Breast epithelium (tissue), 4 donors: ENCODE measurements at places on chromosomes 1 and 21. TPM values are rescaled to one million over a fixed set of nuclear protein-coding genes. Genes with fewer than 3 reads are reported as not detected.
A peak's percentile ranks its signal among the peaks of the same experiment; 100 is the strongest.

- H3K36me3 ChIP-seq: no peaks in the 10 kb centered on the region
- H3K4me1 ChIP-seq: no peaks in the 10 kb centered on the region
- H3K27me3 ChIP-seq: no peaks in the 10 kb centered on the region
- H3K4me3 ChIP-seq: no peak overlapping the region
- DNase-seq: no peak
Observed at GRCh38 chr21:21806711-21807597, 808.7 kb downstream of the NCAM2 start.

GRCh38 chr1:151809290-151809984 is 4.2 kb upstream of the LINGO4 start:
- H3K27me3 ChIP-seq: no peaks in the 10 kb centered on the region
- H3K4me3 ChIP-seq: no peak overlapping the region
- DNase-seq: no peak
- H3K27ac ChIP-seq: peak overlapping the region; percentile 40
- H3K36me3 ChIP-seq: no peaks in the 10 kb centered on the region
- H3K4me1 ChIP-seq: no peaks in the 10 kb centered on the region

The FMO1 gene
- 9.4 TPM for total RNA-seq

The DIRAS3 gene
- 14.4 TPM for total RNA-seq

DNA sequence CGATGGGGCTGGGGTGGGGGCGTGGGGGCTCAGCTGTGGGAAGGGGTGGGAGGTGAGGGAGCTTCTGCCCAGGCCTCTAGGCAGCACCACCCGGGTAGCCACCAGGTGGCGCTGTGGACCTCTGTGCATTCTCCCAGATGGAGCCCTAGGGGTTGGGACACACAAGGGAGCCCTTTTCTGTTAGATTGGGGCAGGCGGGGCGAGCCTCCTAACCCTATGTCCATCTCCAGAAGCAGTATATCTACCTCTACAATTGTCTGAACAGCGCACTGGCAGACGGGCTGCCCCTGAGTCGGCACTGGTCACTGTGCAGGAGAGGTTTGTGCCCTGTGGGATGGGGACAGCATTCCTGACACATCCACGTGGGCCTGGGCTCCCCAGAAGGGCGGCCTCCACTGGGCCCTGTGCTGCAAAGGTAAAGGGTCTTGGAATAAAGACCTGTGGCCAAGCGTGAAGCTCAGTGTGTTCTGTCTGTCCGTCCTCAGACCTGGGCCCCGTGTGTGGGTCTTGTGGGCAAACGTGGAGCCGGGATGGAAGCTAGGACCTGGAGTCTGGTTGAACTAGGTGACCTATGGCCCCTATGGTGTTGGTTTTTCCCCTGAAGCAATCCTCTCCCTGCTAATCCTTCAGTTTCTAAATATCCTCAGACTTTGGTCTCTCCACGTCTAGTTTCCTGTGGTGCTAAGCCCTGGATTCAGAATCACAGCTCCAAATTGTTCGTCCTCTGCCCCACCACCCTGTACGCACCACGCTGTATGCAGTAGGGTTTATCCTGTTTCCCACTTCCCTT is 4.4 kb upstream of the LGR6 start:
- no peaks in the 10 kb centered on the region for H3K4me1 ChIP-seq
- no peak overlapping the region for H3K4me3 ChIP-seq
- H3K27ac ChIP-seq: no peak overlapping the region
- H3K36me3 ChIP-seq: no peaks in the 10 kb centered on the region
- H3K27me3 ChIP-seq: no peaks in the 10 kb centered on the region

The KIF21B gene
- total RNA-seq: 1.3 TPM

DNA sequence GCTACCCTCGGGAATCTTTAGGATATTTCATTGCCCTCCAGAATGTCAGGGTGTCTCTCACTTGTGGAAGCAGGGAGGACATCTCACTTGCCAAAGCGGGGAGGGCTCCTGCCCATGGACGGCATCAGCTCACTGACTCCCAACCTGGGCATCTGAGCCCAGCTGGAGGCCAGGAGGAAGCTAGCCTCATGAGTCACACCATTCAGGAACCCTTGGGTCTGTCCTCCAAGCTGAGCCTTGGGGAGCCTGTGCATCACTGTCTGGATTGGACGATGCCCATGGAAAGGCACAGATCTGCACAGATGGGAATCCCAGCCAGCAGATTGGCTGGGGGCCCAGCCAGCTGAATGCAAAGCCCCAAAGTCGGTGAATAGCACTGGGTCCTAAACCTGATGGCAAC is 25.2 kb downstream of the WNT3A start:
- no peaks in the 10 kb centered on the region for H3K36me3 ChIP-seq
- peaks cover 12% of the 10 kb centered on the region for H3K27me3 ChIP-seq
- no peak overlapping the region for H3K4me3 ChIP-seq
- H3K4me1 ChIP-seq: no peaks in the 10 kb centered on the region
- DNase-seq: peak; percentile 14

DNA sequence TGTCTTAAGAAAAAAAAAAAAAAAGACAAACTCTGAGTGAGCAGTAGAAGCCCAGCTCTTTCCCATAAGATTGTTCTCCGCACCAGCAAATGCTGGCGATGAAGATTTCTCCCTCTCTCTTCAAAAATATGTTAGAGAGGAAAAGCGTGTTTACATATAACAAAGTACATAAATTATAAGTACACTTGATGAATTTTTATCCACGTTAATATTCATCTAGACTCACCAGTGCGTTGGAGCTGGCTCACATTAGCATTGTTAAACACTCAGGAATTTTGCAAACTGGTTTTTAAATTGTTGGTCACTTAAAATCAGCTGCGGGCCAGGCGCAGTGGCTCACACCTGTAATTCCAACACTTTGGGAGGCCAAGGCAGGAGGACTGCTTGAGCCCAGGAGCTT is 56.0 kb downstream of the RUNX3 start:
- no peak overlapping the region for H3K27ac ChIP-seq
- no peaks in the 10 kb centered on the region for H3K4me1 ChIP-seq
- H3K4me3 ChIP-seq: no peak overlapping the region
- no peaks in the 10 kb centered on the region for H3K27me3 ChIP-seq
- no peaks in the 10 kb centered on the region for H3K36me3 ChIP-seq
- no peak for DNase-seq

DNA sequence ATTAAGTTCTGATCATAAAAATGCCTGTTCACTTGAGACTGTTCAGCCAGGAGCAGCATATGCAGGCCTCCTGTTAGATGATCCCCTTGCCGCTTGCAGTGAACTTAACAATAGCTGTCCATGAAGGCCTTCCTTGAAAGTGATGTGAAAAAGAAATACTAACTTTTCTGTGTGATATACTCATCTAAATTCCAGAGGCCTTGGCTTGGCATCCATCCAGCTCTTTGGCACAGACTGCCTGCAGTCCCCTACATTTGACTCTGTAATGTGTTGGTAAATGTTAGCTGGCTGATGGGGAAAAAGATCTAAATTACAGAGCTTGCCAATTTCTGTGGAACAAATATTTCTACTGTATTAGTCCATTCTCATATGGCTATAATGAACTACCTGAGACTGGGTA is 73.7 kb downstream of the KCNK2 start:
- no peaks in the 10 kb centered on the region for H3K36me3 ChIP-seq
- DNase-seq: no peak
- no peaks in the 10 kb centered on the region for H3K4me1 ChIP-seq
- no peaks in the 10 kb centered on the region for H3K27me3 ChIP-seq

The TAS1R1 gene
- total RNA-seq: 0.16 TPM

The WNT9A gene
- total RNA-seq: 1.1 TPM

The FCER1G gene
- 70.1 TPM for total RNA-seq
